ENCODE measurements at places on chromosomes 13 and 19.

DNA sequence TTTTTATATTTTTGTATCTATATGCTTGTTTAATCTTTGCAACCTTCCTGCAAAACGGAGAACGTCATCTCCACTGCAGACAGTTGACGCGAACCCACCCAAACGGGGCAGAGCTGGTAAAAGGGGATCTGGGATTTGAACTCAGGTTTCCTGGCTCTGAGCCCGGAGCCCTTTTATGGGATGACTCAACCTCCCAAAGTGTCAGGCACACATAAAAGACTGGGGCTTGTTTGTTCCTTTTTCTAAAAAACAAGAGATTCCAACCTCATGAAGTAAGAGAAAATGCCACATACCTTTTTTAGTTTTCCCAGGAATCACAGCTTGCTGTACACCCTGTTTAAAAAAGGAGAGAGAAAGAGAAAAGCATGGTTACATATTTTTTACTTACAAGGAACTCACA is 78.9 kb downstream of the GADD45B start:
- H3K27me3 ChIP-seq, result no peaks in the 10 kb centered on the region
- no peak overlapping the region for H3K27ac ChIP-seq
- no peak for DNase-seq
- H3K4me1 ChIP-seq, result peaks cover 2% of the 10 kb centered on the region
- H3K36me3 ChIP-seq, result no peaks in the 10 kb centered on the region

- H3K27me3 ChIP-seq, result no peaks in the 10 kb centered on the region
- no peak overlapping the region for H3K27ac ChIP-seq
- no peaks in the 10 kb centered on the region for H3K36me3 ChIP-seq
- no peaks in the 10 kb centered on the region for H3K4me1 ChIP-seq
- no peak overlapping the region for H3K4me3 ChIP-seq
- DNase-seq, result no peak
Observed at GRCh38 chr13:80946008-80946802, 605.3 kb upstream of the SPRY2 start.

GRCh38 chr13:75585153-75585552 is 35.6 kb downstream of the UCHL3 start:
- no peak overlapping the region for H3K4me3 ChIP-seq
- no peaks in the 10 kb centered on the region for H3K36me3 ChIP-seq
- DNase-seq, result no peak

DNA sequence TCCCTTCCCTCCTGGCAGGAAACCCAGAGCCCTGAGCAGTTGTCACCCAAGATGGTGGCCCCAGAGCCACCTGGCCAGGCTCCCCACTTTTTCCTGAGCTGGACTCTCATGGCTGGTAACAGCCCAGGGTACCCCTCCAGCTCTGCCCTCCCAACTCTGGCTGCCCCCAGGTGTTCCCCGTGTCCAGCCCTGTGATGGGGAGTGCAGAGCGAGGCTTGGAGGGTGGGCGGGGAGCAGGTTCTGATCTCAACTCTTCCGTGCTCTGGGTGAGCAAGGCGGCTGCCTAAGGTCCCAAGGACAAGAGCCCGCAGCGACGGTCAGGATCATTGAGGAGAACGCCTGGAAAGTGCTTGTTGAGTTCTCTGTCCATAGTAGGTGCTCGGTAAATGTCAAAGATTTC is 54.7 kb upstream of the GAS6 start:
- no peaks in the 10 kb centered on the region for H3K4me1 ChIP-seq
- H3K36me3 ChIP-seq, result no peaks in the 10 kb centered on the region
- DNase-seq, result no peak
- no peaks in the 10 kb centered on the region for H3K27me3 ChIP-seq
- H3K27ac ChIP-seq, result no peak overlapping the region

- DNase-seq, result no peak
- H3K36me3 ChIP-seq, result no peaks in the 10 kb centered on the region
- no peaks in the 10 kb centered on the region for H3K4me1 ChIP-seq
- H3K27ac ChIP-seq, result no peak overlapping the region
- H3K4me3 ChIP-seq, result no peak overlapping the region
Observed at GRCh38 chr13:85013006-85013405, 786.2 kb downstream of the SLITRK6 start.

DNA sequence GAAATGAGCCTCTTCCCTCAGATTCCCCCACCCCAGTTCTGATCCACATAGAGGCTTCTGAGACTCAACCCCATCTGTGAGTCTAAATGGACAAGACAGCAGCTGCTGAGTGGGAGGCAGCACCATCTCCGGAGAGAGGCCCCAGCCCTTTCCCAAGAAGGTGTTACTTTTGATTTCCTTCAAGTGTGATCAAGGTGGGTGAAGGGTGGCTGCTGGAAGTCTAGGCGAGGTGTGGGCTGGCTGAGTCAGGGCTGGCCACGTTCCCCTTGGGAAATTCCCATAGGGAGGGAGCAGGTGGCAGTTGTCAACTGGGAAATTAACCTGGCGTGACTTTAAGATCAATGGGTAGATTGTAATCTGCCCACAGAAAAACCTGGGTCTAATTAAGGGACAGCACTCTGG is 148.0 kb downstream of the FOXO1 start:
- H3K4me3 ChIP-seq, result no peak overlapping the region
- DNase-seq, result no peak
- peaks cover 2% of the 10 kb centered on the region for H3K4me1 ChIP-seq
- no peaks in the 10 kb centered on the region for H3K27me3 ChIP-seq

DNA sequence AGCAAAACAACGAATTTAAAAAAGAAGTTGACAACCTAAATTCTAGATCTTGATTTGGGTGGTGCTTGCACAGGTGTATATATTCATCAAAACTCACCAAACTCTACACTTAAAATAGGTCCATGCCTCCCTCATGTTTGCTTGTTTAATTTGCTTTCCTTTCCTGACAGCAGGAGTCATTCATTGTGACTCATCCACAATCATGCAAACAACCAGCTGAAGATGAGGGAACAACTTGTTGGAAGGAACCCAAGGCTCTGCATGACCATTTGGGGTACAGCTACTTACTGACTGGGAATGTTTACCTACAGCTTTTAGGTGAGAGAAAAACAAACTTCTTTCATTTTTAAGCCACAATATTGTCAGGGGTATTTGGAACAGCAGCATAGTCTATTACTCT is 96.6 kb downstream of the RXFP2 start:
- H3K36me3 ChIP-seq, result no peaks in the 10 kb centered on the region
- no peak for DNase-seq
- H3K4me1 ChIP-seq, result no peaks in the 10 kb centered on the region
- no peak overlapping the region for H3K4me3 ChIP-seq
- H3K27me3 ChIP-seq, result no peaks in the 10 kb centered on the region

DNA sequence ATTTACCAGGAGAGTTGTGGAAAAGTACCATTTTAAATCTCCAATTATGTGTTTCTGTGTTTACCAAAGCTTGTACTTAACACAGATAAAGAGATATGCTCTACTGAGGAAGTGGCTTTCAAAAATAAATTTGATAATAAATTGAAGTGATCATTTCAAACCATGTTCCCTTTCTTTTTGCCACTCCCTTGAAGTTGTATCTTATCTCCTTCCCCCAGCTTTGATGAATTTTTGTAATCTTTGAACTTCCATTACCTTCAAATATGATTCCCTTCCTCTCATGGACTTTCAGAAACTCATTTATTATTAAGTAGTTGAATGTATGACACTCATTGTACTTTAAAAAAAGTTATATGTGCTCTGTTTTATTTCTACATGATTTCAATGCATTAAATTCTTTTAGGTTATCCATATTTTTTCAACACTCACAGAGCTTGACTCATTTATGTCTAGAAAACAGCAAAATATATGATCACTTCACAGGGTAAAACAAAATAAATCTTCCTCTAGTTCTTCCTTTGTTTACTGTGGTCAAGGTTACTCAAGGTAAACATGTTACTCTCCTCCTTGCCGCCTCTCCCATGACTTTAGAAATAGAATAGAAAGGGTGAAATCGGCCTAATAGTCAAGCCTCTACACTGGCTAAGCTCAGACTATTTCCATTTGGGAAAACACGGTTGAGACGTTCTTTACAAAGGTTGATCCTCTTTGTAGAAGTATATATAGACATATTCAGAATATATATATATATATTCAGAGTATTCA is 251.2 kb upstream of the SPRY2 start:
- no peaks in the 10 kb centered on the region for H3K27me3 ChIP-seq
- H3K4me1 ChIP-seq, result no peaks in the 10 kb centered on the region
- no peak overlapping the region for H3K27ac ChIP-seq
- no peaks in the 10 kb centered on the region for H3K36me3 ChIP-seq

DNA sequence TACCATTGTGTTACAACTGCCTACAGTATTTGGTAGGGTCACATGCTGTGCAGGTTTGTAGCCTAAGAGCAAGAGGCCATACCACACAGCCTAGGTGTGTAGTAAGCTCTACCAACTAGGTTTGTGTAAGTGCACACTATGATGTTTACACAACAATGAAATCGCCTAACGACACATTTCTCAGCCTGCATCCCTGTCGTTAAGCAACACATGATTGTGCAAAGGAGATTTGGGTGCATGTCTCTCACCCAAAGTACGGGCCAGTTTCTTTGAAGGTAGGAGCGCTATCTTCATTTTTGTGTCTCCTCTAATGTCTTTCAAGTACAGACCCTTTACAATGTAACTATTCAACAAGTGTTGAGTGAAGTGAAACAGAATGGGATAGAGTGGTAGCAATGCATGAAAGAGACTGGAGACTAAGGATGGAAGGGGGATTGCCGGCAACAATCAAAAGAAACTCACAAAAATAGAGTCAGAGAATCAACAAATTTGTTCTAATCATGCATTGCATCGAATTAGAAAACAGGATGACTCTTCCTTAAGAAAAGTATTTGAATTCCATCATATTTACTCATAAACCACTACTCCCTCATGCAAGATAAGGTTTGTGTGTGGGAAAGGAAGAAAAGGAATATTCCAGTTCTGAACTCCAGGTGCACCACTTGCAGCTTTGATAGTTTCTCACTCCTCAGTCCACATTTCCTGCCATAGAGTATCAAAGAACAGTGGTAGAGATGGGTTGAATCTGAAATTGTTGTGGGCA is 60.2 kb upstream of the TNFRSF19 start:
- no peak overlapping the region for H3K4me3 ChIP-seq
- H3K36me3 ChIP-seq, result no peaks in the 10 kb centered on the region
- no peak overlapping the region for H3K27ac ChIP-seq
- H3K4me1 ChIP-seq, result peaks cover 2% of the 10 kb centered on the region

- no peak overlapping the region for H3K27ac ChIP-seq
- H3K4me3 ChIP-seq, result no peak overlapping the region
- no peaks in the 10 kb centered on the region for H3K27me3 ChIP-seq
- no peak for DNase-seq
Observed at GRCh38 chr13:106675311-106675710, 107.4 kb upstream of the ARGLU1 start.

DNA sequence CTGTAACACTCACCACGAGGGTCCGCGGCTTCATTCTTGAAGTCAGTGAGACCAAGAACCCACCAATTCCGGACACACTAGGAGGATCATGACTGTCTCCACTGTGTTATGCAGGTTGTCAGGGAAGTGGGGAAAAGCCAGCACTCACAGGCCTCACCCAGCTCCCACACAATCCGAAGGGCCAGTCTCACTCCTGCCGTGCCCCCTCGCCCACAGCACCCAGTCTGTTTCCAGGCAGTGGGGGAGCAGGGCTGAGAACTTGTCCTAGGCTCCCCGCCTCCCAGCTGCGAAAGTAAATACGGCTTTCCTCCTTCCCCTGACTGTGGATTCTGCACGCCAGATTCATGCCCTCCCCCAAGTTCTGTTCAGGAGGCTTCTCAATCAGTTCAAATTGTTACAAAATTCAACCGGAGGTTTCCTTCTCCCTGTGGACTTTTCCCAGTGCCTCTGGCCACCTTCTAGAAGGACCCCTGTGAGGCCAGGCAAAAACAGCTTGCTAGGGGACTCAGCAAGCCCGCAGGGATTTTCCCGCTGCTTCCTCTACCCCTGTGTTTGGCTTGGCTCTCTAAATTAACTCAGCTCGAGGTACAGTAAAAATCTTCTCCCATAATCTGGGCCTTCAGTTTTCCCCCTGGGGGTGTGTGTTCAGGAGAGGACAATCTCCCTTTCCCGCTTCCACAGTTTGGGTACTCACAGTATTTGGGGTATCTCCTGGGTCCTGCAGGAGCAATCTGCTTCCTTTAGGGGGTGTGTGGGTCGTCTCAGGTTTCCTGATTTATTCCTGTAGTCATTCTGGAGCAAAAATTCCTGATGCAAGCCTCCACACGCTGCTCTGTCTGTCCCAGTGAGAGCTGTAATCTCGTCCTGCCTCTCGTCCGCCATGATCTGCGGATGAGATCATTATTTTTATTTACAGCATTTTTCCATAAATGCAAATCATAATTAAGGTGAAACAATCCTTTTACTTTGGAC is 899.8 kb downstream of the GPC5 start:
- DNase-seq, result no peak
- H3K4me1 ChIP-seq, result no peaks in the 10 kb centered on the region
- no peaks in the 10 kb centered on the region for H3K27me3 ChIP-seq
- H3K27ac ChIP-seq, result no peak overlapping the region
- no peaks in the 10 kb centered on the region for H3K36me3 ChIP-seq

DNA sequence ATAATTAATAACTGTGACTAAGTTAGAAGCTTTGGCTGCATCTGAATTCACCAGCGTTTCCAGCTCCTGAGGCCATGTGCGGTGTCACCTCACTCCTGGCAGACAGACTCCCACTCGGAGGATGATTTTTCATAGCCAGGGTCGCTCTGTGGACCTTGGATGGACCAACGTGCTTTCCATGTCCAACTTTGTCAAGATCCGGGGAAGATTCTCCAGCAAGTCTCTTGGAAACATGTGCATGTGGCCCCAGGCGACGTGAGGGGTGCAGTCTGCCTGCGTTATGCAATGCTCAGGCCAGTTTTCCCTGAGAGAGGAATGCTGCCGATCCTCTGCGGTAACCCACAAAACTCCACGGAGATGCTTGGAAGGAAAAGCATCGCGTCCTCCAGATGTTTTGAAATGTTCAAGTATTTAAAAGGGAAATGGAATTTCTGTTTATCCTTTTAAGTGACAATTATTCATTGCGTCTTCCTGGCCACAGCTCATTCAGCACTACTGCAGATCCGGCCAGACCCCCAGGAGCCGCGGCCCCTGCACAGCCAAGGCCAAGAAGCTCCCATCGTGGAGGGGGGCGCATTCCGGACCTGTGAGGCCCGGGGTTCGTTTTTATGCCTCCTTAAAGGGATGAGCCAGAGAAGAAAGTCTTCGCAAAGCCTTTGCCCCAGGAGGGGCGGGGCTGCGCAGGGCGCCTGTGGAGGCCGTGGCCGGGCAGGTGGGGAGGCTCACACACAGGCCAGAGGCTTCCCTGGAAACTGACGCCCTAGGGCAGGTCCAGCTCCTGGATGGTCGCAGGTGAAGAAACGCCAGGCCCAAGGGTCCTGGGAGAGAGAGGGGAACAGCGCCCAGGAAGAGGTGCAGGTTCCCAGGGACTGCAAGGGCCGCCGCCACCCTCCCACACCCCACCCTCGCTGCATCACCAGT is 46.0 kb downstream of the C13orf46 start:
- no peak overlapping the region for H3K27ac ChIP-seq
- no peaks in the 10 kb centered on the region for H3K36me3 ChIP-seq
- no peaks in the 10 kb centered on the region for H3K27me3 ChIP-seq
- no peak overlapping the region for H3K4me3 ChIP-seq

- no peak overlapping the region for H3K4me3 ChIP-seq
- DNase-seq, result no peak
- no peaks in the 10 kb centered on the region for H3K27me3 ChIP-seq
- peaks cover 5% of the 10 kb centered on the region for H3K4me1 ChIP-seq
- no peak overlapping the region for H3K27ac ChIP-seq
Observed at GRCh38 chr13:39556866-39557265, 46.1 kb downstream of the LHFPL6 start.

- no peak overlapping the region for H3K27ac ChIP-seq
- H3K27me3 ChIP-seq, result no peaks in the 10 kb centered on the region
- no peak for DNase-seq
- peaks cover 3% of the 10 kb centered on the region for H3K4me1 ChIP-seq
- no peaks in the 10 kb centered on the region for H3K36me3 ChIP-seq
- H3K4me3 ChIP-seq, result no peak overlapping the region
Observed at GRCh38 chr19:31548941-31549340, 199.7 kb upstream of the TSHZ3 start.

Data from ovary (tissue), 10 donors.